Stimulated activated CD4-positive, alpha-beta T cell treated with anti-CD3 and anti-CD28 coated beads, Interleukin-2, amount 100 ng/mL, for 24 hours (primary cell): ENCODE measurements at places on chromosomes 5 and 9.

DNA sequence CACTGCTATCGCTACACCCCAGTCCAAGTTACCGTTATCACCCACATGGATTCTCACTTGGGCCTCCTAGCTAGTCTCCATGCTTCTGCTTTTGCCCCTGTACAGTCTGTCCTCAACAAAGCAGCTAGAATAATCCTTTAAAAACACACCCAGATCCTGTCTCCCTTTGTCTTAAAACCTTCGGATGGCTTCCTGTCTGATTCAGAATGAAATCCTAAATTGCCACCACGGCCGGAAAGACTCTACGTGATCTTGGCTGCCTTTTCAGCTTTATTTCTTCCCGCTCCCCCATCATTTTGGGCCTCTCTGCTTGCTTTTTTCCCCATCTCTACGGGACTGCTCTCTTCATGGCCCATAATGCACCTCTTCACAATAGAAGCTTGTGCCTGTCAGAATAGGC, 33.4 kb downstream of the GDNF start:
- no peak for DNase-seq

GRCh38 chr9:116152941-116153764, 438 bp upstream of the PAPPA start:
- no peak for DNase-seq

GRCh38 chr5:124179819-124180218, 566.6 kb downstream of the ZNF608 start:
- DNase-seq, result no peak

- DNase-seq, result no peak
Measured at GRCh38 chr5:123116757-123117156, 27.7 kb downstream of the PRDM6 start.

- no peak for DNase-seq
Measured at GRCh38 chr5:42995360-42995751, 44.8 kb downstream of the ANXA2R start.

GRCh38 chr5:146796144-146796543, 82.4 kb downstream of the PPP2R2B start:
- no peak for DNase-seq

DNA sequence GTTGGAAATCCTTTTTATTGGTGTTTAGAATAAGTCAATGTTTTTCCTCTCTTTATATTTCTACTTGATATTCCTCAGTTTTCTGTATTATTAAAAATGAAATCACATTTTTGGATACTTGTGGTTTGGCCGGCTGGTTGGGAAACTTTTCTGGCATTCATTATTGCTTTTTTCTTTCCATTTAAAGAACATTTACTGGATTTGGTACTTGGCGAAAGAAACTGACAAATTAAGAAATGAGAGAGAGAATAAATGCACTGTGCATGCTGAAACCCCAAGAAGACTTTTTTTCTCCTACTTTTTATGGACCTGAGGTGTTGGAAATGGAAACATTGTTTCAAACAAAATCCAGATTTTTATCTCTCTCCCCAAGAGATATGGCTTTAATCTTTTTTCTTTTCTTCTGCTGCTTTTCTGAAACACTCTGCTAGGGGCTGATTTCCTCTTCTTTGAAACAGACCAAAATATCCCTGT, 128.4 kb downstream of the SNX18 start:
- no peak for DNase-seq

DNA sequence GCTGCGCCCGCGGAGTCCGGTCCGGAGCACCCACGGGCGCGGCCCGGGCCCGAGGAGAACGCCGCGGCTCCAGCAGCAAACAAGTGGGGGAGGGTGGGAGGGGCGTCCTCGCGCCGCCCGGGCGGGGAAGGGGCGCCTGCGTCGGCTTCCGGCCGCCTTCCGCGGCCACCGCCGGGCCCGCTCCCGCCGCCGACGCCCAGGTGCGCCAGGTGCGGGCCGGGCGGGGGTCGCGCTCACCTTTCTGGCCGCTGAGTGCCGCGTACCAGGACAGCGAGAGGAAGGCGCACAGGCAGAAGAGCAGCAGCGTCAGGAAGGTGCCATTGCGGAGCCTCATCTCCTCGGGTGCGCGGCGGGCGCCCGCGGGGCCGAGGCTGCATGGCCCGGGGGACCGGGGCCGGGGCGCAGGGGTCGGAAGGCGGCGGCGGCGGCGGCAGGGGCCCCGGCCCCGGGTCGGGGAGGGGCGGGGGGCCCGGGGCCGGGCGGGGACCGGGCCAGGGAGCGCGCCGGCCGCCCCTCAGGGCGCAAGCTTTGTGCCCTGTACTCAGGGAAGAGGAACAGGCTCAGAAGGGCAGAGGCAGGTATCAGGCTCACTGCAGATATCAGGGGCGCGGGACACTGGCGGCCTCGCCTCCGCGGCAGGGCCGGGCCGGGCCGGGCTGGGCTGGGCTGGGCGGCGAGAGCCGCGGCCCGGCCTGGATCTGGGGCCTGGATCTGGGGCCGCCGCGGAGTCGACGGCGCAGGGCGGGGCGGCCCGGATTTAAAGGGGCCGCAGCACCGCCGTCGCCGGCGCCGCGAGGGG, at the start of gene MGAT4B:
Gene MGAT4B (minus strand): TSS at position 617 of the 799 bp plus-strand sequence. CDS start 283 bp downstream, at position 334.
- DNase-seq, result peak; percentile 68
